ENCODE measurements at places on chromosomes 1 and 21.

- DNase-seq: no peak
These were observed 25.2 kb upstream of the PRDX6 start for GRCh38 chr1:173451981-173452380.

DNA sequence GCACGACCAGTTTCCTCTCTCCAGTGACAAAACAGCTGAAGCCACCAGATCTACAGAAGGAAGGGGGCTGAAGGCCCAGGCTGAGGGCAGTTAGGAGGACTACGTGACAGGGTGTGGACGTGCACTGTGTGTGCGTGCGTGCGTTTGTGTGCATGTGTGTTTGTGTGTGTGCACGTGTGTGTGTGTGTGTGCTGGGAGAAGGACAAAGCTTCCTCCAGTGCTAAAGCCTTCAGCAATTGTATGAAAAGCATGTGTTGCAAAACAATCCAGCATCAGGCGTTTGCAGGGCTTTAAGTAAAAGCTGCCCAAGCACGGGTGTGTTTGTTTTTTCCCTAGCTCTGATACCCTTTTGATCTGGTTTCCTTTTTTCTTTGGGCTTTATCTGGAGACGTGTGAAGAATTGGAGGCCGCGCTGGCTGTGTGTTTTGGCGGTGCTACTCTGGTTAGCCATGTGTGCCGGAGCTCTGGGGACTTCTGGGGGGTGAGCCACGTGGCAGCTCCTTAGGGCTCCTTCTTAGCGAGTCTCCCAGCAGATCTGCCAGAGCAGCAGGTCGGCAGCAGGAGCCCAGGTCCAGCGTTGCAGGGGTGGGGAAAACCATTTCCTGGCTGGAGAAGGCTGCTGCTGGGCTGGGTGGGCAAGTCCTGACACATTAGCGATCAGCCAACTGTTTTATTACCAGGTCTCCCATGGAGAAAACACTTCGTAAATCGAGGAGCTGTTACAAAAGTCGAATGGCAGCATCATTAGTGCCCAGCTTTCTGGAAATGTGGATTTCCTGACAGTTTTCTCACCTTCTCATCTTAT, 73.4 kb downstream of the UCK2 start:
- DNase-seq: no peak

- no peak for DNase-seq
These were observed 1.3 kb downstream of the SV2A start for GRCh38 chr1:149916193-149916897.

- no peak for DNase-seq
These were observed 22.5 kb upstream of the CNTN2 start for GRCh38 chr1:205020466-205020865.

DNA sequence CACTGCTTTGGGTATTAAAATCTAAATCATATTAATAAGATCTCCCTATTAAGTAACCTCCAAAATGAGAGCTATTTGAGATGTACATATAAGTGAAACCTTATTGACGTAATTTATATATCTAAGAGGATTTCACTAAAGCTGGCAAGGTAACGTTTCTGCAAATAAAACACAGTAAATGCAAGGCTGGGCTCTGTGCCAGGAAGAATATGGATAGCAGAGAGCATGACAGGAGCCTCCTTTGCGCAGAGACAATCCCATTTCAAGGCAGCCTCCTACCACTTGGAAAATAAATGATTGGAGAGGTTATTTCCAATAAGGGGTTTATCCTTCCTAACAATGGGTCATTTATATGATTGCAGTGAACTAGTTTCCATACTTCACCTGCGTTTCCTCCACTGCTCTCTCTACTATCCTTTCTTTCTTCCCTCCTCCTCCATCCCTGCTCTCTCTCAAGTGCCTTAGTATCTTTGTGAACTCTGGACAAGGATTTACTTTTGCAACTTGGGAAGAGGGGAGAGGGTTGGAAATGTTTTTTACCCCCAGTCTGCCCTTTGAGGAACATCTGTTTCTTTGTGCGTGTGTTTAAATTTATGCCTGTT, 3.0 kb upstream of the NFIA start:
- DNase-seq: no peak

DNA sequence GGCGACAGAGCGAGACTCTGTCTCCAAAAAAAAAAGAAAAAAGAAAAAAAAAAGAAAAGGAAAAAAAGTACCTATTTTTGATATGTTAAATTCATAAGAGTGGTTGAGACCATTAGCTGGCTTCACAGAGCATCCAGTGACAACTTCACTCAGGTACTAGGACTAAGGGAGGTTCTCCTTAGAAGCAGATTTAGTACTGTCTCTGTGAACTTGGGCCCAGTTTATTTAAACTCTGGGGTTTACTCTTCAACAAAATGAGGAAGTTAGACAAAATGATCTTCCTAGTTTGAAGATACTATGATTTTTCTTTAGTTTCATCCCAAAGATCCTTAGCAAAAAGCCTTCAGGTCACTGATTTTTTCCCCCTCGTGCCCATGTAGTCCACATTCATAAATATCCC, 21.2 kb downstream of the MACO1 start:
- DNase-seq: no peak

DNA sequence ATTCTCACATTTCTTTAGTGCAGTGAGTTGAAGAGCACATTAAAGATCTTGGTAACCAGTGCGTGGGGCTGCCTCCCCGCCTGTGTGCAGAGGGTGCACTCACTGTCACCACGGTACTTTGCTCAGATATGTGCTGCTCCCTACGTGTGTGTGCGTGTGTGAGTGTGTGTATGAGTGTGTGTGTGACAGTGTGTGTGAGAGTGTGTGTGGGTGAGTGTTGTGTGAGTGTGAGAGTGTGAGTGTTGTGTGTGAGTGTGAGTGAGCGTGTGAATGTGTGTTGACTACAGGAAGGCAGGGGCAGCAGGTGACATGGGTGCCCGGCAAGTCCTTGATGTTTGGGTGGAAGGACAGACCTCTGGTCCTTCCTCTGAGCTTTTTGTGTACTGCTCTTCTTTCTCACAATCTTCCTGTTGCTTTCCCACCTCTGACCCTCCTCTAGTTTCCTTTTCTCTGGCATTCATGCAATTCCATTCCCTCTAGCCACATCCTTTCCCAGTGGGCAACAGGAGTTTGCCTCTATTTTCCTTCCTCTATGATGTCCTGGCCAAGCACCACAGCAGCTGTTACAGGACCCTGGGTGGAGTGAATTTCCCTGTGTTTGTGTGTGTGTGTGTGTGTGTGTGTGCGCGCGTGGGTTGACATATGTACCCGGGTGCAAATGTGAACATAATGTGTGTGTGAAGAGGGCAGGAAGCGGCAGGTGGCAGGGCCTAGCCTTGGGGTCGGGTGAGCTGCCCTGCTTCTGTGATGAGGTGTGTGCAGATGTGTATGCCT, 19.8 kb downstream of the LHX4 start:
- no peak for DNase-seq

DNA sequence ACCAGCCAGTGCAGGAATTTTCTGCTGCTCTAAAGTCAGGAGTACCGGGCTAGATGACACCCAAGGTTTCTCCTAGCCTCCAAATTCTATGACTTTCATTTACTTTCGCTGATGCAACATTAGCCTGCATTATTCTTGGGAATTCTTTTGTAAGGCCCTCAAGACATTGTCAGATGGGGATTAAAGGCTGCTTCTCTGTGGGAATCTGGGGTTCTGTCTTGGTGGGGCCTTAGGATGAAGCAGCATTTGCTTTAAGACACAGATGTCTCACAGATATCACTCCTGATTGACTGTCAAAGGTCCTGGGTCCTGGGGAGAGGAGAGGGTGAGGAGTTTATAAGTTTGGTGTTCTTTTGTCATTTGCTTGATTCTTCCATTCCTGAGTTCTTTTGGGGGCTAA, 11.6 kb downstream of the PKP1 start:
- no peak for DNase-seq

DNA sequence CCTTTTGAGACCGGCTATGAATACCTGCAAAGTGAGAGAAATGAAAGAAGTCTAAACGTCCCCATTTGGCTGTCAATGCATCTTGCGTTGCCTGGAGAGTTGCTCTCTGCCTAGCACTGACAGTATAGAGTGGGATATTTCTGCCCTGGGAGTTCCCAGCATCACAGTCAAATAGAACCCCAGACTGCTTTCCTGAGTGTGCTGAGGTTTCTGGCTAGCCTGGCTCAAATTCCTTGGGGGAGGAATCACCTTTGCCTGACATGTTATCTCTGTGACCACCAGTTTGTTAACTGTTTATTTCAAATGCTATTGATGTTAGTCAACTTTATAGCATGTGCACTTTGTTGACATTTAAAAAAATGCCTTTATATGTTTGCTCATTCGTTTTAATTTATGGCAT, 212.0 kb upstream of the FAM78B start:
- no peak for DNase-seq

DNA sequence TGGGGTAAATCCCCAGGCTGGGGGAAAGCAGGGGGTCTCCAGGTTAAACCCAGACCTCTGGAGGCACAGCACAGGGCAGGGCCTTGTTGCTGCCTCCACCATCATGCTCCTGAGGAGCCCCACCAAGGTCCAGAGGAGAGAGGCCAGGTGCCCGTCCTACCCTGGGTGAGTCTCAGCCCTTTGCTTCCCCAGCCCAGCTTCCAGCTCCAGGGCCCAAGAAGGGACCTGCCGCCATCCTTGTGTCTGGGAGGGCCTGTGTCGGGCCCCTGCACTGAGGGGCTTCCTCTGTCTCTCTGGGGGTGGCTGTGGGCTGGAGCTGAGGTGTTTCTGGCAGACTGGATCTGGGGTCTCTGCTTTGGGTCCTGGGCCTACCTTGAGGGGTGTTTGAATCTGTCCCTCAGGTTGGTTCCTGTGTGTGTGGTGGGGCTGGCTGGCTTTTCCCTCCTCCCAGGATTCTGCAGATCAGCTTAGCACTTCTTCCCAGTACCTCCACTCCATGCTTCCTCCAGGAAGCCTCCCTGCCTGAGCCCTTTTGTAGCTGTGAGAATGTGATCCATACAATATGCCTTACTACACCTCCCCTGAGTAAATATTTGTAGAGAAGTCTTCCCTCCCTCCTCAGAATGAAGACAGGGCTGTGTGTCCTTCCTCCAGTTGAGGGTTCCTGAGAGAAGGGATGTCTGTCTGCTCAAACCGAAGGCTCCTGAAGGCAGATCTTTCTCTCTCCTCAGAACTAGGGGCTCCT, 6.2 kb downstream of the GPR3 start:
- DNase-seq: no peak

- DNase-seq: no peak
These were observed 81.5 kb upstream of the KCNJ15 start for GRCh38 chr21:38175306-38175705.

- DNase-seq: no peak
These were observed 79.6 kb upstream of the ERG start for GRCh38 chr21:38577887-38578286.

DNA sequence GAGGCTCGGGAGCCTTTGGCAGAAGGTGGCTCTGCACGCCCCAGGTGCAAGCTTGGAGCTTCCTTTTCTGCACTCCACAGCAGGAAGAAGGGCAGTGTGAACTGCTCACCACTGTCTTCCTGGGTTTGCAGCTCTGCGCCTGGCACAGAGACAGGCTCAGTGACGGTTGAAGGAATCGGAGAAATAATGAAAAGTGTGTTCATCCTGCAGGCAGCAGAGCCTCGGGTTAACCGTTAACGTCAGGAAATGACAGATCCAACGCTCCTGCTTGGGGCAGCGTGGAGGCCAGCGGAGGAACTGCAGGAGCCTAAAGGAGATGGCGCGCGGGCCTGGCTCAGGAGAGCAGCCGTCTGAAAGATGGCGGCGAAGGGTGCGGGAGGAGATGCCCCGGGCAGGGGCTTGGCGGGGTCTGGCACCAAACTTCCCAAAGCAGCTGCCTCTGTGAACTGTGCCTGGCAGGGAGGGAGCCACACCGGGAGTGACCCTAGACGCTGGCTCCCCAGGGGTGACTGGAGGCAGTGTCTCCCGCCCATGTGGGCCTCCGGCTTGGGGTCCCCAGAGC, 10.9 kb upstream of the SAMD11 start:
- DNase-seq: no peak

- DNase-seq: no peak
These were observed 7.1 kb downstream of the DENND1B start for GRCh38 chr1:197768014-197768805.

GRCh38 chr1:119978018-119978505, 81.7 kb upstream of the ADAM30 start:
- no peak for DNase-seq

- DNase-seq: no peak
These were observed 44.8 kb upstream of the DUSP10 start for GRCh38 chr1:221786647-221787046.

DNA sequence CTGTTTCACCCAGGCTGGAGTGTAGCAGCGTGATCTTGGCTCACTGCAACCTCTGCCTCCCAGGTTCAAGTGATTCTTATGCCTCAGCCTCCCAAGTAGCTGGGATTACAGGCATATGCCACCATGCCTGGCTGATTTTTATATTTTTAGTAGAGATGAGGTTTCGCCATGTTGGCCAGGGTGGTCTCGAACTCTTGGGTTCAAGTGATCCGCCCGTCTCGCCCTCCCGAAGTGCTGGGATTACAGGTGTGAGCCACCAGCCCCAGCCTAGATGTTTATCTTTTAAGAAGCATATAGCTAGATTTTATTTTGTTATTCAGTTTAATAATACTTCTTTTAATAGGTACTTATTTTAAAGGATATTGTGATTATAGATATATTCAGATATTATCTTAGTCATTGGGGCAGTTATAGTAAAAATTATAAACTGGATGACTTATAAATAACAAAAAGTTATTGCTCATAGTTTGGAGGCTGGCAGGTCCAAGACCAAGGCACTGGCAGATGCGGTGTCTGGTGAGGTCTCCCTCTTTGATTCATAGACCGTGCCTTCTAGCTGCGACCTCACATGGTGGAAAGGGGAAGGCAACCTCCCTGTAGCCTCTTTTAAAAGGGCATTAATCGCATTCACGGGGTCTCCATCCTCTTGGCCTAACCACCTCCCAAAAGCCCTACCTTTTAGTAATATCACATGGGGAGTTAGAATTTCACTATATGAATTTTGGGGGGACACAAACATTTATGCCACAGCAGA, 3.1 kb upstream of the KCNE2 start:
- no peak for DNase-seq

DNA sequence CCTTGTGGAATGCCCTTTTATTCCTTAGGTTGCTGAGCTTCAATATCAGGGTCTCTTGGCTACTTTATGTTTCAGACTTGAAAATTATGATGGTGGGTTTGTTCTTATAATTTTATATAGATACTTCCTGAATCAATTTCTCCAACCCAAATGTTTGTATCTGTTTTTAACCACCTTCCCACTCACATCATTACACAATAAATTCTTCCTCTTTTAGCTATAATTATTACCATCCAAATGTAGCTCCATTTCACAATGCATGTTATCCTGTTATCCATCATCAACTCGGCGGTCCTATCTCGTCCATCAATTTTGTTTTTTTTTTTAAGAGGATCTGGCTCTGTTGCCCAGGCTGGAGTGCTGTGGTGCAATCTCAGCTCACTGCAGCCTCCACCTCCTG, 357.6 kb upstream of the ZP4 start:
- no peak for DNase-seq

DNA sequence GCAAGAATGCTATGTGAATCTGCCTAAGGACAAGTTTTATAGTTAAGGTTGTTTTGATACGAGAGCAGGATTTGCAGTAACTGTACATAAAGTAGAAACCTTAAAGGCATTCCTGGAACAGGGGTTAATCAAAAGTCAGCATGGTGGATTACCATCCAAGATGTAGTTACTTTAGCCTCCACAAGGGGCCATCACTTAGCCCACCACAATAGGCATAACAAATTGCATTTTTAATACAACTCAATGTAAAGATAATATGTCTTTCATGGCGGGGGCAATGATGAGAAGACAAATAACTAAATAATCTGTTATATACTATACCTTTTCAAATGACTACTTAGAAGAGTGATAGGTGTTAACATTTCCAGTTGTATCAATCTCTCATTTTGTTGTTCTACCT, 611.2 kb upstream of the ADGRL4 start:
- no peak for DNase-seq

- no peak for DNase-seq
These were observed 36.1 kb downstream of the BRINP2 start for GRCh38 chr1:177206831-177207355.

- DNase-seq: no peak
These were observed 5.4 kb upstream of the PSMG1 start for GRCh38 chr21:39188521-39189139.
